Activated naive CD4-positive, alpha-beta T cell treated with anti-CD3 and anti-CD28 coated beads for 36 hours (primary cell): ENCODE measurements at places on chromosomes 4 and X. TPM values are rescaled to one million over a fixed set of nuclear protein-coding genes. Genes with fewer than 3 reads are reported as not detected.

The CPZ gene
- not detected for total RNA-seq

GRCh38 chr4:151484396-151485102 lies 75.6 kb downstream of the FHIP1A start:
- DNase-seq = no peak

GRCh38 chr4:185470501-185471195 lies 885 bp downstream of the CCDC110 start:
- DNase-seq = peak; percentile 51

- DNase-seq = peak; percentile 21
These were observed 151.5 kb downstream of the CENPC start for GRCh38 chr4:67393699-67394281.

GRCh38 chr4:90357117-90357710 lies 230.0 kb downstream of the CCSER1 start:
- DNase-seq = no peak

GRCh38 chr4:40992472-40993295 lies 221.7 kb downstream of the APBB2 start:
- peak; percentile 16 for DNase-seq

- DNase-seq = no peak
These were observed 49.0 kb upstream of the EGFL6 start for GRCh38 chrX:13520351-13520750.

DNA sequence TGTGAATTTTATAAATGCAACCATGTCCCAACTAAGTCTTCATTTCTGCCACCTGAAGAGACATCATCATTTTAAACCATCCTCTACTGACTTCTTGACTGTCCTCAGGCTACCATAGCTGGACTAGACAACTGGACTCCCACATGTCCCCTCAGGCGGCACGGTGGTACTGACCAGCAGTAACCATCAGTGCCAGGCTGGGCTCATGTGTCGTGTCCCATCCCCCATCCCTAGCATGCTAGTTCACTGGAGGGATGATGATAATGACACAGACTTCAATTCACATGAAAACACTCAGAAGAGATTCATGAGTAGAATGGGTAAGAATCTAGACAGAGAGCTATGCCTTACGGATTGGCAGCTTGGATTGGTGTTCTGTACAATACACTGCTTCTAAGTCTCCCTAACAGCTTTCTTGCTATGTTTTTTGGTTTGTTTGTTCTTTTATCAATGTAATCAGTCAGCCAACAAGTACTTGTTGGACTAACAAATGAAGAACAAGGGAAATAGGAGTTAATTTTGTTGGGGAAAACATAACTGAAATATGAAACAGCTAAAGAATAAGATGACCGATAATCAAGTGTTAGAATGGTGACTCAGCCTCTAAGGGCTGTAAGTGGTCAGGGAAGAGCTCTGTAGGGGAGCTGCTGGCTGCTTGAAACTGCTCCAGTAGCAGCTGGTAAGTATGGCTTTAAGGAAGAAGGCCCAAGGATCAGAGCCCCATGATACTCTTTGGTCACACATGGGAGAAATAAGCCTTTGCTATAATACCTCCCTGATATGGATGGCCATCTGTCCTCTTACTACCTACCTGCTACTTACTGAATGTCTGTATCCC lies 10.3 kb downstream of the ZDHHC9 start:
- no peak for DNase-seq

- DNase-seq = no peak
These were observed 4.7 kb upstream of the ATP1B4 start for GRCh38 chrX:120357186-120357585.

The FAM114A1 gene
- total RNA-seq = 0.81 TPM

The FRMD7 gene
- total RNA-seq = not detected

The OTC gene
- not detected for total RNA-seq

The BEX5 gene
- 6.6 TPM for total RNA-seq

The STARD8 gene
- 0.07 TPM for total RNA-seq

The P2RY8 gene
- total RNA-seq = 9.8 TPM

GRCh38 chr4:154877110-154877760 lies 96.2 kb downstream of the RBM46 start:
- DNase-seq = no peak
